ENCODE measurements at places on chromosomes 4 and X. TPM values are rescaled to one million over a fixed set of nuclear protein-coding genes. Genes with fewer than 3 reads are reported as not detected.

DNA sequence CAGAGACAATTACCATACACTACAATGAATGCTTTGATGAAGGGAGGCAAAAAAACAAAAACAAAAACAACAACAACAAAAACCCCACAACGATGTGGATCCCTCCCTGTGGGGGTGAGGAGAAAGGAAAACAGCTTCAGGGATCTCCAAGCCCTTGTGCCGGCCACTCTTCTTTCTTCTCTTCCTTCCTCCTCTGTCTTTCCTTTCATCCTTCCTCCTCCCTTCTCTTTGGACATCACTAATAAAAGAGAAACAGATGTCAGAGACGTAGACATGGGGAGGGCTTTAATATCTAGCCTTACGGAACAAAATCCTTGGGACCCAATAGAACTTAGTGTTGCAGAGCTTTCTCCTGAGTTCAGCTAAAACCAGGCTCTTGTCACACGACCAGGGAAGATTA, 18.8 kb upstream of the STX18 start:
- no peak overlapping the region for H3K4me3 ChIP-seq
- no peaks in the 10 kb centered on the region for H3K36me3 ChIP-seq
- H3K27me3 ChIP-seq = no peaks in the 10 kb centered on the region
- no peak overlapping the region for H3K27ac ChIP-seq
- H3K4me1 ChIP-seq = no peaks in the 10 kb centered on the region
- no peak for DNase-seq

DNA sequence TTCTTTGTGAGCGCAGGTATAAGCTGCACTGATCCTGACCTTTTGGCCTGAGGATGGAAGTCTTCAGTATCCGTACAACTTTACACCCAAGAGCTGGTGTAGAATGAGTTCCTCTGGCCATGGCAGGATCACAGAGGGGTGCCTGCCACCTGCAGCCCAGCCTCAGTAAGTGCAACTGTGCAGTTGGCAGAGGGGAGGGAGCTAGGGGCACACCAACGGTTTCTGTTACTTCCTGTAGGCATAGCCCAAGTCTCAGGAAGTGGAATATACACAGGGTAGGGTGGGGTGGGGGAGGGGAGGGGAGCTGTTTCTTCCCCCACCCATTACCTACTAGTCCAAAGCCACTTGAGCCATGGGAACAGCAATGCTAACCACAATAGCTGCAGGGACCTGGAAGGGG, 85.4 kb upstream of the GBA3 start:
- H3K4me1 ChIP-seq = no peaks in the 10 kb centered on the region
- H3K27ac ChIP-seq = no peak overlapping the region
- no peaks in the 10 kb centered on the region for H3K27me3 ChIP-seq
- peak; percentile 54 for DNase-seq
- no peaks in the 10 kb centered on the region for H3K36me3 ChIP-seq

The PDE6B gene
- total RNA-seq = not detected

The EDA gene
- 5.2 TPM for total RNA-seq

The CXorf65 gene
- not detected for total RNA-seq

Measured in HCT116 (cell line).